NCI-H2107 (cell line): ENCODE measurements at places on chromosomes 7 and 10.
A peak's percentile ranks its signal among the peaks of the same experiment; 100 is the strongest.

DNA sequence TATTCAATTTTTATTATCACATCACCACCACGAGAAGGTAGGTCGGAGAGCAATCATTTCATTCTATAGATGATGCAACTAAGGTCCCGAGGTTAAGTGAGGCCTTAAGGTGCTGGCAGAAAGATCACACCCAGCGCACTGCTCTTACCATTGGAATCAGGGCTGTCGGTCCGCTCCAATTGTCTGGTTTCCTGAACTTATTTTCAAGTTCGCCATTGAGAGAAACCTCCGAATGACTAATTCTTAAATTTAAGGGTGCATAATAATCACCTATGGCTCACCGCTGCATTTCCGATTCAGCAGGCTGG is 625 bp upstream of the GSTO2 start:
- DNase-seq: no peak

GRCh38 chr7:27145165-27145913 is 1.9 kb upstream of the HOXA5 start:
- no peak for DNase-seq

DNA sequence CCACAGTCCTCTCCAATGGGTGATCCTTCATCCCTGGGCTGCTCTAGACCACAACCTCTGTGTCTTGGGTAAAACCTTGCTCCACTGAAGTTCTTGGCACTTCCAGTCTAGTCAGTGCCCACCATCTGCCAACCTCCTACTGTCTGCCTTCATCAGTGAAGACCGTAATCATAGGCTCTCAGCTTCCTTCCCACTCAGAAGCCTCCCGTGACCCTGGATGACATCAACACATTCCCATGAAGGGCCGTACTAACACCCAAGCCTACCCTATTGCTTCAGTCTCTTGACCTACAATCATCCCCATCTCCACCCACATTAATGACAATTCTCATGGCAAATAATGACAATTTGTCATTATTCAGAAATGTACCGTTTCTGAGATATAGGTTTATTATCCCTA is 27.6 kb upstream of the GARS1 start:
- no peak for DNase-seq

GRCh38 chr10:79239275-79239779 is 107.9 kb upstream of the PPIF start:
- no peak for DNase-seq

- DNase-seq: no peak
Observed at GRCh38 chr10:1274111-1274661, 218.0 kb downstream of the WDR37 start.

GRCh38 chr10:108375691-108376090 is 1211.2 kb upstream of the SORCS1 start:
- DNase-seq: no peak

GRCh38 chr10:102967123-102967522 is 49.0 kb downstream of the CNNM2 start:
- no peak for DNase-seq

DNA sequence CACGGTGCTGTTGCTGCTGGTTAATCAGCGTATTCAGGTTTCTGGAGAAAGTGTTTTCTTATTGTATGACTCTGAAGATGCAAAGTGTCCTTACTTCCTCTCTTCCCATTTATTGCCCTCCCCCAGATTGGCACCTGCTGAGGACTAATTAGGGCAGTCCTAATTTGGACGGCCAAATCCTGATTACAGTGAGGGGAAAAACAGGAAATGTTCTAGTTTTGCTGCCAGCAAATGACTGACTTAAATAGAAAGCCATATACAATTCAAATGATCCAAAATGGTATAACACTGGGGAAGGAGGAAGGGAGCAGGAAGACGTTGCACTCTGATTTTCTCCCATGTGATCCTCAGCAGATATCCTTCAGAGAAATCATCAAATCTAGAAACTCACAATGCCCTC is 222.4 kb upstream of the LRGUK start:
- no peak for DNase-seq

DNA sequence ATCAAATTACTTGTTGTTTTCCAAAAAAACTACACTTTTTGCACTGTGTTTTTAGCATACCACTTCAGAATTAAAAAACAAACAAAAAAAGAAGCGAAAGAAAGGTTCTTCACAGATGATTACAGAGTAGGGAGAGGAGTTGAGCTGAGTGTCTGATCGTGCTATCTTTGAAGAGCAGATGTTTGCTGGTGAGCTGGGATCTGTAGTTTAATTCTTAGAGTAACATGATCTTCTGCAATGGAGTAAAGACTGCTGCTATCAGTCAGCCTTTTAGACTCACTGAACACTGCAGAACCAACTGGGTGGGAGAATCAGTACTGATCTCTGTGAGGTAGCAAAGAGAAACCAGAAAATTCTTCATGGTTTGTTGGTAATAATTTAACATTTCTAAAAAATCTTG is 1197.8 kb upstream of the SORCS1 start:
- DNase-seq: no peak

DNA sequence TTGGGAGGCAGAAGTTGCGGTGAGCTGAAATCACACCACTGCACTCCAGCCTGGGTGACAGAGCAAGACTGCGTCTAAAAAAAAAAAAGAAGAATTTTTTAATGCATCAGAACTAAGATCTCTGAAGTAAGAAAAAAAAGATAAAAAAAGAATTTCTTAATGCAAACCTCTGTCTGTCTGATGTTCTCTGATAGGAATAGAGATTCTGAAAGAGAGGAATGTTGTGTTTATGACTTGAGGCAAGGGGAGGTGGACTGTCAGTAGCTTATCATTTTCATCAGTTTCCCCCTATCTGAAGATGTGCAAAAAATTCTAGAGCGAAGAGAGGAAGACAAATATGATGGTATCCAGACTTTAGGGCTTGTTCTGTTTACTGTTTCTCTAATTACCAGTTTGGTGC is 121.5 kb downstream of the SEC23IP start:
- DNase-seq: no peak

GRCh38 chr10:97220355-97220754 is 34.6 kb upstream of the SLIT1 start:
- no peak for DNase-seq

DNA sequence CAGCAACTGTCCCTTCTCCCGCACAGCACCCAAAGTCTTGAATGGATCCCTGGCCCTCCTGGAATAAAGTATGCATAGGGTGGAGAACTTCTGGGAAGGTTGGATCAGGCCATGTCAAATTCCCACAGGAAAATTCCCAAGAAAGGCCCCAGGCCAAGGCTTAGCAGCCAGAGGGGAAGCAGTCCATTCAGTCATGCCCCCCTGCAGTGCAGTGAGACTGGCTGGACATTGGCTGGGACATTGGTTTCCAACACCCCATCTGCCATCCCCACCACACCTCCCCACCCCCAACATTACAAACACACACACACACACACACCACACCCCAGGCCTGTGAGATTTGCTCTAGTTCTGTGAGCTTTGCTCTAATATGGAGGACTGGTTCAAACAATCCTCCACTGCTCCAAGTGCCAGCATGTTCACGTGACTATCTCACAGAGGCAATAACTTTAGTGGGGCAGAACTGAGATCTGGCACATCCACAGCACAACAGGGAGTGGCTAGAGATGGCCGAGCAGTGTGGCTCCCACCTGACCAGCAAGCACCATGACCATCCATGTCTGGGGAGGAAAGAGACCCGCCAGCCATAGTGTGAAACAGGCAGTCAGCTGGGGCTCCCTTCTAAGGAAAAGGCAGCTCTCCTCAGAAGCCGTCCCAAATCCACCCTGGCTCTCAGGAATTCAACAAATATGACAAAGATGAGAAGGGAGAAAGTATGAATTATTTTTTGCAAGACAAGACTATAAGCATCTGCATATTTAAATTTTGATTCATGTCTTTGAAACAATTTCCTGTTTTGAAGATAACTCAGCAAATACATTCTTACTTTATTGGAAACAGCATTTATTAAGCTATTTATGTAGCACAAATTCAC is 6.7 kb upstream of the FAM170B start:
- no peak for DNase-seq

DNA sequence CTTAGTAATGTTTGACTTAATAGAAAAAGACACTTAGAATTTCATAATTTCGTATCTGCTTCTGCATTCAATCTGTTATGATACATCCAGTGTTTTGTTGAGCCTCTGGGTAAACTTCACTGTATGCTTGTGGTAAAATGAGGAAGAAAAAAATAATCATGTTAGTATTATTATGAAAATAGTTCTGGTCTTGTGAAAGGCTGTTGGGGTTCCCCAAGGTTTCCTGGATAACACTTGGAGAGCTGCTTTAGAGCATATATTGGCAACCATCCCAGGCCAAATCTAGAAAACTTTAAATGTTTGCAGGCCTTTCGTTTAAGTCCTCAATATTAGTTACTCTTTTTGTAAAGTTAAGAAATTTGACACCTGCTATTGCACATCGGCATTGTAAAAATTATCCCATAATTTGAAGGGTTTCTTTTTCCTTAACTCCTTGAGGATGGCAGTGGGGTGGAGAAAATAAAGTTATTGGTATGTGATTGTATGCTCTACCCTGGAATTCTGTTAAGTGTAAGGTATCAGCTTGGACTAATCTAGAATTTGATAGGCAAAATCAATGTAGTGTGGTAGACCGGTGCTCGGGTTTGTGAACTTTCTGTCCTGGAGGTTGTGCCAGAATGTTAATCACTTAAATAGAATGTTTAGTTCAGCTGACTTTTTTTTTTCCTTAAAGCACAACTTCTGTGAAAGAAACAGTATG is 54.5 kb downstream of the WAC start:
- no peak for DNase-seq

GRCh38 chr10:58896229-58896628 is 280.2 kb upstream of the PHYHIPL start:
- DNase-seq: no peak

- DNase-seq: no peak
Observed at GRCh38 chr10:13563481-13564445, 23.0 kb upstream of the PRPF18 start.

DNA sequence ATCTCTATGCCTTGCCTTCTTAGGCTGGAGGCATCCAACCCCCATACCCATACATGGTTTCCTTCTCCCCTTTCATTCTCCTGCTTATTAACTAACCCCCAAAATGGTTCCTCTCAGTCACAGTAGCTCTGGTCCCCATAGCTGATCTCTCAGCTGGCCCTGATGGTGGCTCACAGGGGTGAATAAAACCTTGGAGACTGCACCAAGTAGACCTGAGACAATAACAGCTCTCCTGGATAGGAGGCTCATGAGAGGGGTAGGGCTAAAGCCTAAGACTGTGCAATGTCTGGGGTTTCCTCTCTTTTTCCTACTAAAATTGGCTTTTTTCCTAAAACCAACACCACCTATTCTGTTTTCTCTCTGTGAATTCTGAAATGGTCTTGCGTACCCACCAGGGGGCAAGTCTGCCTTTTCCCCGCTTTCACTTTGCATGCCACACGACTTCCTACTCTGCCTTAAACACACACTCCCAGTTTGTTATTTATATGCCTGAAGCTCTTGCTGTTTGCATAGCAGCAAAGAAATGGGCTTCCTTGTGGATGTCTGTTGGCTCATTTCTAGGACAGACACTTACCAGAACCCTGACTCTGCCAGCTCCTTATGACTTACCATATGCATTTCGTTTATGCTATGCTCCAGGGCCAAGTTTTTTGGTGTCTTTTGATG is 18.4 kb upstream of the PON1 start:
- DNase-seq: no peak

DNA sequence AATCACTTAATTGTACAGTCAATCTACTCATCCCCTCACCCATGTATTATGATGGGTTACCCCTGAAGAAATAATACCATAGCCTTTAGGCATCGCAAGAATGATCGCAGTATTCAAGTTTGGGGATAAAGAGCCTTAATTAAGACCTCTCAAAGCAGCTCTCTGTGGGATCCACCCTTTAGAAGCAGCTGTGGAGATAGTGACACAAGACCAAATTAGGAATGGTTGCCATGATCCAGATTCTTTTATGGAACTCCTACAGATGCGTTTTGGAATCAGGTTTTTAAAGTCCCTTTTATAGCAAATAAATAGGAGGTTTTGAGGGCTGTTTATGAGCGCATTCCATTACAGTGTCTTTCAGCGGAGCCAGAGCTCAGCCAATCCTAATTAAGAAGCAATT is 12.2 kb downstream of the TES start:
- DNase-seq: no peak

DNA sequence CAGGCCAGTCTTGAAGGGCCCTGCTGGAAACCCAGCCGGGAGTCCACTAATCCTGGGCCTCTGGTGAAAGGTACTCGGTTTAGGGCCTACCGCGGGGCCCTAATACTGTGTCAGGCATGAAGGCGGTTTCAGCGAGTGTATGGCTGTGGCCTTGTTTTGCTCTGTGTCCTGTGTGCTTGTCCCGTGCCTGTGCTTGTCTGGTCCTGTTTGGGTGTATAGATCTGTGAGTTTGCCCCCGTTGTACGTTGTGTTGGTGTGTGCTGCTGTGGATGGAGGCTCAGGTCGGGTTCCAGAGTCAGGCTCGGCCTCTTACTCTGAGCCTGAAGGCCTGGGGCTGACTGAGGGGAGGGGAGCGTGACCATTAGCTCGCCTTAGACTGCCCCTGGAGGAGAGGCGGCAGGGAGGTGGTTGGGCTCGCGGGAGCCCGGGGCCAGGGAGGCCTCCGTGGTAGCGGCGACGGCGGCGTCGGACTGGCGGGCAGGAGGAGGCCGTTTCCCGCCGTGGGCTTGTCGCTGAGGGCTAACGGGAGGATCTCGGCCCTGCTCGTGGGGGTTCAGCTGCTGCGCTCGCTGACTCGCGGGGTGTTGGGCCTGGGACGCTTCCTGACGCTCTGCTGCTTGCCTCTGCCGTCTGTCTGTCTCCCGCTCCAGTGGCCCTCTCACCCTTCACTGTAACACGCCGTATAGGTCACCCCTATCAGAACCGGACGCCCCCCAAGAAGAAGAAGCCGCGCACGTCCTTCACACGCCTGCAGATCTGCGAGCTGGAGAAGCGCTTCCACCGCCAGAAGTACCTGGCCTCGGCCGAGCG is 2.6 kb downstream of the TLX1 start:
- no peak for DNase-seq

GRCh38 chr7:138975343-138976104 is 5.7 kb downstream of the KIAA1549 start:
- DNase-seq: peak; percentile 35

DNA sequence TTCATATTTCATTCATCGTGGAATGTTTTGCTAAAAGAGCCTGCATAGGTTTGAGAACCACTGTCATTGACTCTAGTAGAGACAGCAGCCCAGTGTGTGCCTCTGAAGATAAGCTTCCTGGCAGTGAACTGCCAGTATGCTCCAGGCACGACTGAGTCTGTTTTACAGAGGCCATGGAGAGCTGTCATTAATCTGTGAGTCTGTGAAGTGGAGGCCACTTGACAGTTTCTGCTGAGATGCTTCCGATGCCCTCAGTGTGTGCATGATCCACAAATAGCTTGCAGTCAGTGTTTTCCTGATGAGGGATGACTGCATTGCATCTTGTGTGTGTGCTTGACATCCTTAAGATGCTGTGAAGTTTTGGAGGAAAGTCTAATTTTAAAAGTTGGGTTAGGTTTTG is 162.2 kb downstream of the PFKFB3 start:
- DNase-seq: no peak

DNA sequence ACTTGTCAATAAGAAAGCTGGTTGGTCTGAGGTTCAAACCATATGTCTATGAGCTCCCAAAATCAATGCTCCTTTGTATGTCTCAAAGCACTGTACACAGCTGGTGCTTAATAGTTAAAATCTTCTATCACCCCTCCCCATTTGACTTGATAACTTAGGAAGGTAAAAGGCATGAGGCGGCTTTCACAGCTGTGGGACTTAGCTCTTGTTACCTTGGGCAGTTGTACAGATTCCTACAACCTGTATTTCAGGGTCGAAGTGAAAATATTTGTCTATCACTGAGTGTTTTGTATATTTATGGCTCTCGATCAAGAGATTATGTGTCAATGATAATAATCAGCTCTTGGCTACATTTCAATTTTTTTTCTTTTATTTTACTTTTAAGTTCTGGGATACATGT is 992 bp upstream of the KIFBP start:
- DNase-seq: no peak
